Psoas muscle (tissue), 8 donors: ENCODE measurements at places on chromosomes 1 and 21. TPM values are rescaled to one million over a fixed set of nuclear protein-coding genes. Genes with fewer than 3 reads are reported as not detected.
A peak's percentile ranks its signal among the peaks of the same experiment; 100 is the strongest.

DIO1 gene
- total RNA-seq, result not detected

IL12RB2 gene
- total RNA-seq, result 9.5 TPM

CAPN9 gene
- total RNA-seq, result not detected

DNA sequence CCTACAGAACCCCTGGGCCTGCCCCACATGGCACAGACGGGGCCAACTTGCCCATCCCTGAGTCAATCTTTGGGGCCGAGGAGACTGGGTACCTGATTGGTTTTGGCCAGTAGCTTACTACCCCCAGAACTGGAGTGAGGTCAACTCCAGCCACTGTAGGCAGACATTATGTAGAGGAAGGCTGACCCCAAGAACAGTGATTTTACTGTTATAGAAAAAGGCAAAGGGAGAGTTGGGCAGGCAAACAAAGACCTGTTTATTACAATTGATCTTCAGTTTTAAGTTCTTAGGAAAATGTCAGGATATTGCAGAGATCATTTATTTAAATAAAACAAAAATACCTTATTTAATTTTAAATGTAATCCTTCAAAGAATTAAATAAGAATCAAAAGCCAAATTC, 653.8 kb downstream of the NPHP4 start:
- no peak for DNase-seq

DNA sequence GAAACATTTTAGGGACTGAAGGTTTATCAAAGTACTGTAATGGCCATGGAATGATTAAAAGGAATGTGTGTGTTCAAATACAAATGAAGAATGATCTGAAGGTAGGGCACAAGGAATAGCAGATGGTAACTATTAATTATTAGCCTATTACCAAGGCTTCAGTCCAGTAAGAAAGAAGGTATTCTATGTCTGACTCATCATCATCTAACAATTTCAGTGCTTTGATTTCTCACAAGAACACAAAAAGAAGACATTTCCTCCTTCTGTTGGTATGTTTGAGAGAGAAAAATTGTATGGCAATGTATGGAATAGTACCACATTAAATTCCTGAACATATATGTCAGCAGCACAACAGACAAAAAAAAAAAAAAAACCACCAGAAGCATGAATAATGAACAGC, 57.5 kb downstream of the TYW3 start:
- DNase-seq, result no peak

- DNase-seq, result peak; percentile 96
These were observed 1.5 kb downstream of the TRIM62 start for GRCh38 chr1:33180226-33180910.

DNA sequence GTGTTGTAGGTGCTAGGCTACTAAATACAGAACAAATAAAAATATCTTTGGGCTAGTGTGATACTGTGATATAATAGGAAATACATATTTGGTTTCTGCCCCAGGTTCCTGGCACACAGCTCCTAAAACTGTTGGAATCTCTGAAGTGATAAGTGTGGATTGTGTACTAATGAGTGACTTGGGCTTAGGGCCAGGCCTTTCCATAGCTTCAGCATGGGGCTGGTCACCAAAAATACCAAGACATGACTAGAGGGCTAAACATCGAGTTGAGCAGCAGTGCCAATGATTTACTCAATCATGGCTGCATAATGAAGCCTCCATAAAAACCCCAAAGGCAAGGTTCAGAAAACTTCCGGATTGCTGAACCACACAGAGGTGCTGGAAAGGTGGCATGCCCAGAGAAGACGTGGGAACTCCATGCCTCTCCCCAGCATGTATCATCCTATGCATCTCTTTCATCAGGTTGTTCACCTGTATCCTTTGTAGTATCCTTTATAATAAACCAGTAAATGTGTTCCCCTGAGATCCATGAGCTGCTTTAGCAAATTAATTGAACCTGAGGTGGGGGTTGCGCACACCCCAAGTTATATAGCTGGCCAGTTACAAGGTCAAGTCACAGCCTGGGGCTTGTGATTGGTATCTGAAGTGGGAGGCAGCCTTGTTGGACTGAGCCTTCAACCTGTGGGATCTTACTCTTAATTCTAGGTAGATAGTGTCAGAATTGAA, 51.6 kb downstream of the ZMYM4 start:
- no peak for DNase-seq

DNA sequence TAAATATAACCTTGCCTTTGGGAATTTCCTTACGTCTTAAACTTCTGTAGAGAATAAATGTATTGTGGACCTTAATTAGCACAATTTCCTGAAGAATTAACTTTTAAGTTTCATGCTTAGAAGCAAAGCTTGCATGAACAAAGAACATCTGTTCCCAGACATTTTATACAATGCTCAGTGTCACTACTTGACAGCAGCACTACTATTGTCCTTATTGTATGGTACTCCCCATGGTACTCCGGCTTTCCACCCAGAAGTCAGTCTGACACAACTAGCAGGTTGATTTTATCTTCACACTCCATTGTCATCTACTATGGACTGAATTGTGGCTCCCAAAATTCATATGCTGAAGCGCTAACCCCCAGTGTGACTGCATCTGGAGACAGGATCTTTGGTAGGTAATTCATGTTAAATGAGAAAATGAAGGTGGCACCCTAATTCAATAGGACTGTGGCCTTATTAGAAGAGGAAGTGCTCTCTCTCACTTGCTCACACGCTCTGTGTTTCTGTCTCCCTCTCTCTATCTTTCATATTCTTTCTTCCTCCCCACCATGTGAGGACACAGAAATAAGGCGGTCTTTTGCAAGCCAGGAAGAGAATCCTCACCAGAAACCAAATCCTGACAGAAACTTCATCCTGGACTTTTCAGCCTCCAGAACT, 10.7 kb upstream of the OR2B11 start:
- DNase-seq, result no peak

DNA sequence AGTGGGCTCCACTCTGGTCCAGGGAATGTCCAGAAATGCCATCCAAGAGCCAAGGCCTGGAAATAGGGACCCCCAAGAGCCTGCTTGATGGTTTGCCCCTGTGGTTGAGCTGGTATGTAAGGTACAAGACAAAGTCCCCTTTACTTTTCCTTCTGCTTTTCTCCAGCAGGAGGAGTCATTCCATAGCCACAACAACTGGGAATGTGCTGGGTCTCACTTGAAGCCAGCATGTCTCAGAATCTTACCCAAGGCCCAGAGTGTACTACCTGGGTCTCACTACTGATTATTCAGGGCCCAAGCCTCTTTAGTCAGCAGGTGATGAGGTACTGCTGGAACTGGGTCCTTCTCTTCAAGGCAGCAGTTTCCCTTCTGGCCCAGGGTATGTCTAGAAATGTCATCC, 62.1 kb upstream of the CD55 start:
- no peak for DNase-seq

- peak; percentile 88 for DNase-seq
These were observed 10.7 kb downstream of the OPTC start for GRCh38 chr1:203504400-203505250.
